CD4-positive, alpha-beta T cell treated with Interleukin-6 for 4 hours (primary cell): ENCODE measurements at places on chromosomes 11 and 22.

GRCh38 chr22:45358127-45358526, 48.4 kb downstream of the FAM118A start:
- no peak for DNase-seq

- no peak for DNase-seq
Observed at GRCh38 chr22:26887456-26887855, 230.1 kb downstream of the MIAT start.

GRCh38 chr22:26362471-26362870, 66.6 kb upstream of the ASPHD2 start:
- DNase-seq, result no peak

- no peak for DNase-seq
Observed at GRCh38 chr11:62458212-62459002, 39.6 kb downstream of the SCGB1A1 start.

DNA sequence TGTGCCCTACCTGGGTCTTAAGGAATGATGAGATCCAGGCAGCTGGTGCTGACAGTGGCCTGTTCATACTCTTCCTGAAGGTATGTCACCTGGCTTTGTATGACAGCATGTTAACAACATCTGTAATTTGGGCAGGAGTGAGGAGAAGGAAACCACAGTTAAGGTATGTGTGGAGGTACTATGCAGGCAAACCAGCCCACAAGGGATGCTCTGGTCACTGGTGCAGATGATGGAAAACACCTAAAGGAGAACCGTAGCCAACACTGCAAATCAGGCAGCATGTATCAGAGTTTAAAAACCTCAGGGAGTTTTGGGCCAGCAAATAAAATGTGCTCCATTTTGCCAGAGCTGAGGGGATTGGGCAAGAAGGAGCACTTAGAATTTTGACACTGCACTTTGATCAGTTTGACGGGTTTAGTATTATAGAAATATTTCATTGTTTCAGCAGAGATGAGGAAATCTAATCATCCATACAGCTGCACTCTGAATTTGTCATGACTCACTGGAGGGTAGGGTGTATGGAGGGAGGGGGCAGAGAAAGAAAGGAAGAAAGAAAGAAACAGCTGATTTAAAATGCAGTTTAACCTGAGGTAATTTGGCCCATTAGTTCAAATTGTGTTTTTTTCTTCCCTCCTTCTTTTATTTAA, 260.9 kb downstream of the KIRREL3 start:
- DNase-seq, result no peak

GRCh38 chr11:9219115-9219514, 46.0 kb downstream of the DENND5A start:
- DNase-seq, result no peak

- no peak for DNase-seq
Observed at GRCh38 chr22:24001314-24001713, 3.9 kb downstream of the GSTT4 start.

DNA sequence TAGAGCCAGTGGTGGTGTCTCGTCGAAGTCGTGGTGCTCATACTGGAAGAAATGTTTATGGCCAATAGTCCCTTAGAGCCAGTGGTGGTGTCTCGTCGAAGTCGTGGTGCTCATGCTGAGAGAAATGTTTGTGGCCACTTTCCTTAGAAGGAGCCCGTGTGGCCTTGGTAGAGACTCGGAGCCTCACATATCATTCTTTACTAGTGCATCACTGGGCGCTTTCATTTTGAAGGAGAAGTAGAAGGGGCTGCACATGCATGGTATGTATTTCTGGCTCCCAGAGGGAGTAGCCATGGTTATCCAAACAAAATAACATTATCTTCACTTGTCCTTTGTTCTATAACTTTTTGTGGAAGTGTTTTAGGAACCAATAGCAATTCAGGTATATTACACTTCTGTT, 69.5 kb downstream of the JAM3 start:
- no peak for DNase-seq

DNA sequence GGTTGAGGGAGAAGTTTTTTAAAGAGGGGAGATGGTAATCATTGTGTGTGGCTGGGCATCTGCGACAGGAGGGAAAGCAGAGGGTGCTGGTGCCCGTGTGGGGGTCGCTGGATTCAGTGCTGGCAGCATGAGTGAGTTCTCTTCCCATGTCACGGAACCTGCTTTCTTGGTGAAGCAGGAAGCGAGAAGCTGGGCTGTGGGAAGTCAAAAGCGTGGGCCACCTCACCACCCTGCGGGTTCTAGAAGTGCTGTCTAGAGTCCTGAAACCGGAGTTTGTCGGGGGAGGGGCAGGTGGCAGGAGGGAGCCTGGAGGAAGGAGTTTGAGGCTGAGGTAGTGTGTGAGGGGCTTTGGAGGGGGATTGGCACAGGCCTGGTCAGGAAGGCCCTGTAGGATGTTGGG, 14.2 kb downstream of the SART1 start:
- no peak for DNase-seq

GRCh38 chr22:46828323-46828900, 66.0 kb downstream of the TBC1D22A start:
- DNase-seq, result no peak

GRCh38 chr11:88552379-88553062, 215.0 kb upstream of the CTSC start:
- DNase-seq, result peak; percentile 32

- no peak for DNase-seq
Observed at GRCh38 chr11:96315476-96315875, 27.5 kb downstream of the MAML2 start.

- DNase-seq, result no peak
Observed at GRCh38 chr11:108221371-108221770, 1.1 kb downstream of the NPAT start.

- peak; percentile 77 for DNase-seq
Observed at GRCh38 chr11:72585762-72586311, 88.4 kb downstream of the PDE2A start.

- DNase-seq, result no peak
Observed at GRCh38 chr11:76047231-76047630, 159.1 kb downstream of the WNT11 start.

DNA sequence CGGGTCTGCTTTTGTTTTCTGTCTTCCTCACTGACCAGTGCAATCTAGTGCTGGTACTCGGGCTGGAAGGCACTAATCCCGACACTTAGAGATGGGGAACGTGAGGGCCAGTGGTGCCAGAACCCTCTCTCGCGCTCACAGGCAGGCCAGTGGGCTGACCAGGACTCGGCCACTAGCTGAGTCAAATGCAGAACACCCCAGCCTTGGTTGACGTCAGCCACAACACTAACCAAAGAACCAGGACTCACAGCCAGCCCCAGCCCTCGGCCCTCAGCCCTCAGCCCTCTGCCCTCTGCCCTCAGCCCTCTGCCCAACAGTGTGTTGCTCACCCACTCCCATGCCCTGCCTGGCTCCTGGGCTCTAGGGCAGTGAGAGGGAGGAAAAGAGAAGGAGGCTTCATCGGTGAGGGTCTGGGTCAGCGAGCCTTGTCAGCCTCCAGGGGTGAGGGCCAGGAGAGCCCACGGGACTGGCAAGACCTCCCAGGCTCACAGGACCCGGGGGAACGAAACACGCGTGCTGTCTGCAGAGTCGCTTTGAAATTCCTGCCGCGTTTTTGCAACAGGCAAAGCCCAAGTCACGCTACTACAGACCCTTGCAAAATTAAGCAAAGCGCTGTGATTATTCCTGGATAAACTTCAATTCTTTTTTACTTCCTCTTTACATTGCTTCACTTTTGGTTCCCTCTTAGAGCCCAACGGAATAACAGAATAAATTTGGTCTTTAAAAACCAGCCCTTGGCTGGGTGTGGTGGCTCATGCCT, 27.5 kb downstream of the KIAA0930 start:
- no peak for DNase-seq

- DNase-seq, result no peak
Observed at GRCh38 chr11:14345668-14346067, 13.3 kb downstream of the RRAS2 start.

GRCh38 chr11:130315354-130315970, 745 bp upstream of the ZBTB44 start:
- peak; percentile 66 for DNase-seq

DNA sequence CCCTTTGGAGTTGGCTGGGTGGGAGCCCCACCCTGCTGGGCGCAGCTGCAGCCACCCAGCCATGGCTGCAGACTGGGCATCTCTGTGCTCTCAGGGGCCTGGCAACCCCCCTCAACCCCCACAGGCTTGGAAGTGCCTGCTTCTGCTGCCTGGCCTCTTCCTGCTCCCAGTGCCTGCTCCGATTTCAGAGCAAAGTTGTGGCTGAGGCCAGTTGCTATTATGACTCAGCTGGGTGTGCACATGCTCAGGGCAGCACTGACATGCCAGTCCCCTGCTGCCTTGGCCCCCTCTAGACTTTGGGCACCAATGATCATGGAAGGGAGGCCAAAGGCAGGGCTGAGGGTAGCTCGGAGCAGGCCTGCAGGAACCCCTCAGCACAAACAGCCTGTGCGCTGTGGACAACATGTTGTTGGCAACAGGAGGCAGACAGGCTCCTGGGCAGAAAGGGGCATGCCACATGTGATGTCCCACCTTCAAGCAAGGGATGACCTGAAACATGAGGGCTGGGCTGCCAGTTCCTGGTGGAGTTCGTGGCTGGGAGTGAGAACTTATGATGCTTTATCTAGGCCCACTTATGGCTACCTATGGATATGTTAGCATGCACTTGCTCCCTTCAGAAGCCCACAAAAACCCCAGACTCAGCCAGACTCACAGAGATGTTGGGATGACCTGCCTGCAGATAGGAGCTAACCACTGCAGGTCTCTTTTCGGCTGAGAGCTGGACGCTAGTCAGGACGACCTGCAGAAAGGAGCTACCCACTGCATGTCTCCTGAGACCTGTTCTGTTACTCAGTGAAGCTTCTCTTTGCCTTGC, 96.4 kb upstream of the AMOTL1 start:
- DNase-seq, result no peak

GRCh38 chr22:41302021-41302767, 869 bp downstream of the ZC3H7B start:
- peak; percentile 27 for DNase-seq

DNA sequence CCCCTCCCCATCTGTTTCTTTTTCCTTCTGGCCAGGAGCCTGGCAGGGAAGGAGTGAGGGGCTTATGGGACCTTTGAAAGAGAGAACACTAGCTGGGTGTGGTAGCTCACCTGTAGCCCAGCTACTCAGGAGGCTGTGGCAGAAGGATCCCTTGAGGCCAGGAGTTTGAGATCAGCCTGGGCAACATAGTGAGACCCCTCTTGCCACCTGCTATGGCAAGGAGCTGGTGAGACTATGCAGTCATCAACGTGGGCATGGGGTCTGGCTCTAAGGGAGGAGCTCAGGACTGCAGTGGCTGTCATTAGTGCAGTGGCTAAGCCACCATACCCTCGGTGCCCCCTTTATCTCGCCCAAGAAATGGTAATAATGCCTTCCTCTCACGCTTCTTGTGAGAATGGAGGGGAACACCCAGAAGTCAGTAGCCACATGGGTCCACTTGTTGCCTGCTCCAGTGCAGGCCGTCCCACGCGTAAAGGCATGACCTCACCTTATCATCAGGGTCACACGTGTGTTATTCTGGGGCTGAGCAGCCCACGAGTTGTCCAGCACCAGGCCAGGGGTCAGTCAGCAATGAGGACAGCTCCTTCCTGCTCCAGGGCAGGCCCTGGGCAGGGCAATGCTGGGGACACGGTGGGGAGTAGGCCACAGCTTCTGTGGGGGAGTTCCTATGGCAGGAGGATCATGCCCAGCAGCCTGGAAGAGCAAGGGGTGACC, 27.7 kb upstream of the TEF start:
- no peak for DNase-seq

GRCh38 chr11:6538456-6538855, 41.4 kb downstream of the DNHD1 start:
- no peak for DNase-seq

DNA sequence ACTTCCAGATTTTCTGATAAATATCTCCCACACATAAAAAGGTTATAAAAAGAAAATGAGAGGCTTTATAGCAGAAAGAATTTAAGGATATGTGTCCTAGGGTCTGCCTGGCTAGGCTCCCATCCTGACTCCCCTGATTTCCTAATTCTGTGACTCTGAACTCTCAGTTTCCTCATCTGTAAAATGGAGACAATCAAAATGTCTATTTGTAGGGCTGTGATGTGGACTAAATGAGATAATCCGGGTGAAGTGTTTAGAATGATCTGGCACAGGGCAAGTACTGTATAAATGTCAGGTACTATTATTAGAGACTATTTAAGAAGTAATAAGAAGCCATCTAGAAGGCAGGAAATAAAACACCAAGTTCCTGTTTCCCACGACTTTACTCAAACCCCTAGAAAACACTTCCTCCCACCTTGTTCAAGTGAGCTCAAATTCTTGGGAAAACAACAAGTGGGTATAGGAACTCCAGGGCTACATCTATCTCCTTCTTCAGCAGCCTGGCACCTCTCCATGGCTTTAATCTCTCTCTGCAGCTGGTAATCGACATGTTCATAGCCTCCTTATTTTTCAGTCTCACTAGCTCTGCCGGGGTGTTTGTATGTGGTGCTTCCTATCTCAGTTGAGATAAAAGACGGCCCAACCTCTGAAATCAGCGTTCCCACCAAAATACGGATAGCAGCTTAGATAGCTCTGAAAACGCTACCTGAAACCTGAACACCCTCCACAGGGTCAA, 6.7 kb downstream of the ASCC2 start:
- DNase-seq, result no peak

DNA sequence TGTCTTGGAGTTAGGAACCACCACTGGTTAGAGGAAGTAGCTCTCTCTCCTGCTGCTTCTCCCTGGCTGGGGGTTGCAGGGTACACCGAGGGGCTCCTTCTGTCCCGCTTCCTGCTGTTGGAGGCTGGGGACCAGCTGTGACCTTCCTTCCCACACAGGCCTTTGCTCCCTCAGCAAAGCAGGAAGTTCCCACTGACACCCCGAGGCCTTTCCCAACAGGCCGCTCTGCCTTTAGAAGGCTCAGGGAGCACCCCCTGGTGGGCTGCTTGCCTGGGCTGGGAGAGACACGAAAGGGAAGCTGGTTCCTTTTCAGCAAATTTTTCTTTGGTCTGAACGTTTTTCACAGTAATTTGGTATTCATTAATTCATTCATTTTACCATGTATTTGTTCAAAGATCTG, 527.9 kb upstream of the B3GAT1 start:
- no peak for DNase-seq

- DNase-seq, result no peak
Observed at GRCh38 chr11:121539000-121539399, 86.2 kb upstream of the SORL1-AS1 start.

DNA sequence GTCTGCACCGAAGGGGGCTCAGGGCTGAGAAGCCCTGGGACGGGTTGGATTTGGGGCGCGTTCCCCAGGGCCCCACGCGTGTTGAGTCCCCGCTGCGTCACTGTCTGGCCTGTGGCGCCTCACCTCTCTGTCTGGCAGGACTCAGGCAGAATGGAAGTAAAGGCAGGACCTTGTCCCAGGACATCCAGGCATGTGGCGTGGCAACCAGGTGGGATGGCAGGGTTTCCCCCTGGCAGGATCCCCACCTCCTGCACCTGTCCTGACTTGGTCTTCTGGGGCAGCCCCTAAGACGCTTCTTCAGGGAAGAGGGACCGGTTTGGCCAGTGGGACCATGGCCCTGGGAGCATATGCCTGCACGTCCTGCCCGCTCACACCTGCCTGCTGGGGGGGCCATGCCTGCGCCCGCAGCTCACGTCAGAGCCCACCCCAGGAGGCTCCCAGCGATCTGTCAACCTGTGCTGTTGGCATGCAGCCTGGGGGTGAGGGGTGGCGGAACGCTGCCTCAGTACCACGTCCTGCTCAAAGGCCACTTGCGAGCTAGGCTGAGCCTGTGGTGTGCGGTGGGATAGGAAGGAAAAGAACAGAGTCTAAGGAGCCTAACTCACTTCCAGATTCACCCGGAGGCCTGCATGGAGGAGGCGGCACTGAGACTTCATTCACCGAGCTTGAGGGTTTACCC, 72.7 kb downstream of the KCNQ1 start:
- DNase-seq, result no peak

GRCh38 chr11:116386118-116386699, 386.6 kb downstream of the BUD13 start:
- no peak for DNase-seq
